Pulmonary artery endothelial cell (primary cell): ENCODE measurements at places on chromosomes 16 and 17. TPM values are rescaled to one million over a fixed set of nuclear protein-coding genes. Genes with fewer than 3 reads are reported as not detected.

GRCh38 chr17:22464041-22464440, 771.7 kb downstream of the KCNJ18 start:
- no peak for DNase-seq

GRCh38 chr16:14193316-14193871, 122.3 kb downstream of the MRTFB start:
- no peak for DNase-seq

- no peak for DNase-seq
Observed at GRCh38 chr17:46171939-46172338, 21.3 kb downstream of the KANSL1 start.

Gene DRC7
- 0.13 and 0.21 TPM in 2 replicates for total RNA-seq

Gene BRIP1
- 7.1 and 7.9 TPM in 2 replicates for total RNA-seq

Gene EPX
- total RNA-seq: not detected in 2 replicates

DNA sequence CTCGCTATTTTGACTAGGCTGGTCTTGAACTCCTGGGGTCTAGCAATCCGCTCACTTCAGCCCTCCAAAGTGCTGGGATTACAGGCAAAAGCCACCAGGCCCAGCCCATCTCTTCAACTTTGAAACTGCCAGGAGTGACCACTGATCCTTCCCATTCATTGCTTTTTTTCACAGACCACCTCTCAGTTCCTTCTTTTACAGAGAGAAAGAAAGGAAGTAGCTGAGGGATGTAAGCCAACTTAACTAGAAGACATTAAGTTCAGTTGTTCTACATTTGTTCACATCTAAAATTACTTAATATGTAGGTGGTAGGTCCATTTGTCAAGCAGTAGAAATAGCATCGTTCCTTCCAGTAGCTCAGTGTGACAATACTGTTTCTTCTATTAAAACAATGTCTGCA, 219.8 kb downstream of the STX8 start:
- DNase-seq: no peak

Gene TVP23A
- not detected in 2 replicates for total RNA-seq

DNA sequence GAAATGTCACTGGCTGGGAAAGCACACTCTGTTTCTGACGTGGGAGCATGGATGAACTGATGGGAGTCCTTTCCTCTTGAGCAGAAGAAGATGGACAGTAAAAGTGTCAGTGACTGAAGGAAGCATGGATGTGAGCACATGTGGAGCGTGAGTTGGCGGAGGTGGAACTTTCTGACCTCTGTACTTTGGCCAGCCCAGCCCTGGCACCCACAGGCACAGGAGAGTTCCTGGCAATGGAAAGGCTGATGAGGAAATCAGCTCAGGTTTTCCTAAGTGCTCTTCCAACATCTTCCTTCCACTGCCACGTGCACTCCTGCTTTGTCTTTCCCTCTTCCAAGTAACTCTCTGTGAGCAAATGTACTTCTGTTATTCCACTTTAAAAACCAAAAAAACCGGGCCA, 276.8 kb downstream of the NTN1 start:
- DNase-seq: no peak

GRCh38 chr17:46819906-46820351, 1.4 kb upstream of the WNT3 start:
- DNase-seq: no peak

DNA sequence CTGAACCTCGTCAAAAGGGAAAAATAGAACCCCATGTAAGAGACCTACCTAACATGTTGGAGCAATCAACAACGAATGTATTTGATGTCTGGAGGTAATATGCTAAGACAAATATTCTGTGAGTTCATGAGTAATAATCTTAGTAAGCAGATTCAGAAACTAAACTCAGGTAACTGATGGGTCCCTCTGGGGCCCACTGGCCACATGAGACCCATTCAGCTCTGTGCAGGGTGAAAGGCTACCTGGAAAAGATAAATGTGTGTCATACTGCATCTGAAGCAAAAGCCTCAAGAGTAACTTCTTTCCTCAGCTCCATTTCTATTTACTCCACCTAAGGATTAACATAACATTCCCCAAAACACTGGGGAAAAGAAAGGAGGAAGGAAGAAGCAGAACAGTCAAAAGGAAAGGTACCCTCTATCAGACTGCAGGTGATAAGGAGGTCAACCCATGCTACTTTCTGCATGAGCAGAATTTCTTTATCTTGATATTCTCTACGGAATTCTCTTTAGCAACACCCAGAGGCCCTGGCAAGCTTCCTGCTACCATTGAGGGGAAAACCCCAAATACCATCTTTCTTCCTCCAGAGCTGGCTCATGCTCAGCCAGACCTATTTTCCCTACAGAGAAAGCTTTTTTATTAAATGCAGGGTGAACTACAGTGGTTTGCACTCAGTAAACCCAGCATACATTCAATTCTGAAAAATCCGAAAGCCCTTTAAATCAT, 37.7 kb upstream of the ABCA6 start:
- DNase-seq: no peak

Gene CLDN9
- not detected in 2 replicates for total RNA-seq

Gene UBB
- total RNA-seq: 2,277 and 2,435 TPM in 2 replicates

Gene NOTUM
- 0.07 TPM in 1 of 2 replicates, not detected in the other for total RNA-seq

GRCh38 chr16:23469814-23470213, 16.8 kb upstream of the COG7 start:
- no peak for DNase-seq

DNA sequence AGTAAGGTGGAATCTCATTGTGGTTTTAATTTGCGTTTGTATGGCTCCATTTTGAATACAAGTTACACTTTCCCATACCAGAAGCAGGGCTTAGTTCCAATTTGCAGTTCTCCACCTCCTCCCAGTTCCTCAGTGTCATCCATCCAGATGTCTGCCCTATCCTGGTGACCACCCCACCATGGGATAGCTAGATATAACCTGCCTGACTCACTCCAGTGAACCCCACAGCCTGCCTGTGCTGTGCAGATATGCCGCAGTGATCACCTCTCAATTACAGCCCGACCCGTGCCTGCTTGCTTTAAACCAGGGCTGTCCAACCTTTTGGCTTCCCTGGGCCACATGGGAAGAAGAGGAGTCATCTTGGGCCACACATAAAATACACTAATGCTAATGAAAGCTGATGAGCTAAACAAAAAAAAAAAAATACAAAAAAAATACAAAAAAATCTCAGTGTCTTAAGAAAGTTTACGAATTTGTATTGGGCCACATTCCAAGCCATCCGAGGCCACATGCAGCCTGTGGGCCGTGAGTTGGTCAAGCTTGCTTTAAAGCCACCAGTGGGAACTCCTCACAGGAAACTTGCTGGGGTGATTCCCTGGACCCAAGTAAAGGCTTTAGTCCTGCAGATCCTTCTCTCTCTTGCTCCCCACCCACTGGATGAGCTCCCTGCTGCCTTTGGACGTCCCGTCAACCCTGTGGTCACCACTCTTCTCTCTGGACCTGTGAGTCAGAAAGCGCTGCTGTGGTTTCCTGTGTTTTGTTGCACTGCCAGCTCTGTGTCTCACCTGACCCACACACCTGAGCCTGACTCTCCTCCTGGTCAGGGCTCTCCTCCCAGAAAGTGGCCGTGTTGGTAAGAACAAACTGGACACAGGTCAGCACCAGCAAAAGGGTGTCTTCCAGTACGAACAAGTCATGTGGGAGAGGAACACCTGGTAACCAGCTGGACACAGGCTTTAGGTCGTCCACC, 83.0 kb downstream of the EMP2 start:
- no peak for DNase-seq

DNA sequence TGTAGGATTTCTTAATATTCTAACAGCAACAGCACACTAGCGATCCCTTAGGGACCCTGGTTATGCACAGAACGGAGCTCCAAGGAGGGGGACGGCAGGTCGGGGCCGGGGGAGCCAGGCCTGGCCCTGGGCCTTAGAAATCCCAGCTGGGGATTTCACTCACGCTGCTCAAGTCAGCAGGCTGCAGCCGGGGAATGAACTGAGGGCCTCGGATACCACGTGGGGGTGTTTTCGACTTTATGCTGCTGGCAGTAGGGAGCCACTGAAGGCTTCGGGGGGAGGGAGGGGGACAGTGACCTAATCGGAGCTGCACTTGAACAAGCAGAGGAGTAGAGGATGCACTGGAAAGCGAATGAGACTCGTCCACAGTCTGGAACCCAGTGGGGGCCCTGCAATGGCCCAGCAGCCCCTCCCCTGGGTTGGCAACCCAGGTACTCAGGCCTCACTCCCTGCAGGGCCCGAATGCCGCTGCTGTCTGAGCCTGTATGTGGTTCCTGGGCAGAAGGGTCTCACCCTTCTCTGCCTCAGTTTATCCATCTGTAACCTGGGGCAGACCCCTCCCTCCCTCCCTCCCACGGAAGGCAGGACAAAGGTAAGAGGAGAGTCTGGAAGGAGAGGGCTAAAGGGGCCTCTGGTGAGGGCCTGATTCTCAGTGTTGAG, 53.7 kb downstream of the RPH3AL start:
- no peak for DNase-seq

DNA sequence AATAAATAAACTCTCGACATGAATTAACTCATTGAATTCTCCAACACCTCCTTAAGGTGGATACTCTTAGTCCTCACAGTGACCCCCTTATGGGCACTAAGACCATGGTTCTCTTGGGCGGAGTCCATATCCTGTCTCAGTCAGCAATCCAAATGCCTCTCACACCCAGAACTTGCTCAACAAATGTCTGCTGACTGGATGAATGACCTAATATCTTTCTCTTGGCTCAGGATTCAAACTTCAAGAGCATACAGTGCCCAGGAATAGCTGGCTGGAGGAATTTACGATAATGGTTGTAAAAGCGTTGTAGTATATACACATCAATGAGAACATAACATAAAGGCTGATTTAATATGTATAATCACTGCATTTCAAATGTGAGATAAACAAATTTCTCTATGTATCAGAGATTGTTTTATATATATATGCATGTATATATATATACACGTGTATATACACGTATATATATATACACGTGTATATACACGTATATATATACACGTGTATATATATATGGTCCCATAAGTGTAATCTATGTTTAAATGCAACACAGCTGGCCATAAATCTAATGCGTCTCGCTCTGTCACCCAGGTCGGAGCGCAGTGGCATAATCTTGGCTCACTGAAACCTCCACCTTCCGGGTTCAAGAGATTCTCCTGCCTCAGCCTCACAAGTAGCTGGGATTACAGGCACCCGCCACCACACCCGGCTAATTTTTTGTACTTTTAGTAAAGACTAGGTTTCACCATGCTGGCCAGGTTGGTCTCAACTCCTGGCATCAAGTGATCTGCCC, 6.5 kb upstream of the UBB start:
- DNase-seq: no peak

Gene KRT12
- total RNA-seq: not detected in 2 replicates

Gene MYLK3
- under 0.01 and 0.04 TPM in 2 replicates for total RNA-seq

DNA sequence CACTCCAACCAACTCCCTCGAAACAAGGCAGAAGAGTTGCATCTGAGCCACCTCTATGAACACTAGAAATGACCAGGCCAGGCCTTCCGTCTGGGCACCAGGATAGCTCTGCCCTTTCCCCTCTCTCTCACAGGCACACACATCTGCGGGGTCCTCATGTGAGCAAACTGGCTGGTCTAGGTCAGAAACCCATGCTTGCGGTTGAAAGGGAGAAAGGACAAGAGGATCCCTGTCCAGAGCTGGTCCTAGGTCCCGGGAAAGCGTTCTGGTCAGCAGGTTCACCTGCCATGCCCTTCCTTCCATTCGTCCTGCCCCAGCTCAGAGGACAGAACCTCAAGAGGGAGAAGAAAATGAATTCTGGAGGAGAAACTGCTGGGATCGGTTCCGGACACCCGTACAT, 2.7 kb downstream of the MNT start:
- no peak for DNase-seq

Gene KRTAP9-4
- total RNA-seq: not detected in 2 replicates

- DNase-seq: no peak
Observed at GRCh38 chr16:4393240-4393600, 21.6 kb downstream of the VASN start.

Gene MAPK7
- total RNA-seq: 8.5 and 14.1 TPM in 2 replicates

Gene ACSM5
- total RNA-seq: not detected in 2 replicates

DNA sequence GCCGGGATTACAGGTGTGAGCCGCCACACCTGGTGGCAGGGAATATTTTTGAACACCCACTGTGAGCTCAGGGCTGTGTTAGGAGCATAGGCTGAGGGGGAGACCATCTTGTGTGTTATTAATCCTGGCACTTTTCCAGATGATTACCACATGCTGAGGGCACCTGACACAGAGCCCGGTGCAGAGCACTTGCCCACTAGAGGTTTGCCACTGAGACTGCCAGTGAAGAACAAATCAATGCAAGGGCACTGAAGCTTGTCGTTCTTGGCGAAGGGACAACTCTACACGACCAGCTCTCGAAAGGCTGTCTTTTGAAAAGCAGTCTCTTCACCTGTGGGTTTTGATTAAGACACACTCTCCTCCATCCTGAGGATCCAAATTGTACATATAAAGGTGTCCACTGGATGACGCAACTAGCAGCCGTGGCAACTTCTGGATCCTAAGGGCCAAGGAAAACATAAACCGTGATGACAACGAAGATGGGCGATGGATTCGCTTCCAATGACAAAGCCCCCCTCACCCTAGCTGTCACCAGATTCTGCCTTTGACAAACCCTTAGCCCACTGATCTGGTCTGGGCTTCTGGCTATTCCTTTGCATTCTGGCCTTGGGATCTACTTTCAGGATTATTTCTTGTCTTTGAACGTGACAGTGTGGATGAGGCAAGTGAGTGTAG, 28.7 kb downstream of the WIPI1 start:
- DNase-seq: no peak

DNA sequence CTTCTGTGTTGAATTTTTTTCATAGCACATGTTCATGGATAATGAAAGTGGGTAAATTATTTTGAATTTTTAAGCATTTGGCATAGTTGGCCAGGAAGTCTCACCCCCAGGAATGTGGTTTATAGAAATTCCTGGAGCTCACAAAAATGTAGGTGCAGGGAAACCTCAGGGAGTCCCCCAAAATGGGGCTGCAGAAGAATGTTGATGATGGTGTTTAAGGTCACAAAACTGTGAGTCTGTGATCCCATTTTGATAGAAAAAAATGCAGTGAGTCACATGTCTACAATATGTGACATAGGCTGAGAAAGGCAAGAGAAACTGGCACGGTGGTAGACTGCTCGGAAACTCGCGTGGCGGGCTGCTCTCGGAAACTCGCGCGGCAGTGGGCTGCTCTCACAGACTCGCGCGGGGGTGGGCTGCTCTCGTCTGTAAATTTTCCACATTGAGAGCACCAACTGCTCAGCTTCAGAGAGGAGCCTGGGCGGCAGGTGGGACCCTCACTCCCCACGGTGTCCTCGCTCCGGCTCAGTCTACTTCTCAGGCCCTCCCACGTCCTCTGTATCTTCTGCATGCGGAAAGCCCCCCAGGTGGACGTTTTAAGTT, 18.7 kb upstream of the MC1R start:
- DNase-seq: no peak

DNA sequence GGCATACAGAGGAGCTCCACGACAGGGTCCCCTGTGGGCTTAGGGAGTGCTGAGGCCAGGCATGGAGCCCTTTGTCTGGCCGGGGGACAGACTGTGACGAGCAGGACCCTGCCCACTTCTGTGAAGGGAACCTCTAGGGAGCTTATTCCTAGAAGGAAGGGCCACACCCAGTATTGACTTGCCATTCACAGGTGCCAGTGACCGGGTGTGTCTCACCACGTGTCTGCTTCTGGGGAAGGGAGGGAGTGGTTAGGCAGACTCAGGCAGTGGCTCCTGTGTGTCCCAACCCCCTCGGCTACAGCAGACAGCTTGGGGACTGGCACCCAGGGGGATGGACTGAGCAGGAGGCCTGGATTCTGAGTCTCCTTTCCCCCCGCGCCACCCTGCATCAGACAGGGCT, 57.2 kb downstream of the SOCS1 start:
- DNase-seq: no peak

Gene PRAC2
- total RNA-seq: not detected in 2 replicates

Gene MYH13
- total RNA-seq: not detected in 2 replicates

GRCh38 chr16:50152351-50152806, 727 bp upstream of the TENT4B start:
- DNase-seq: no peak

- no peak for DNase-seq
Observed at GRCh38 chr17:76523084-76524037, 14.1 kb downstream of the CYGB start.

Gene ENO3
- total RNA-seq: 1.3 and 1.6 TPM in 2 replicates
